CD4-positive, alpha-beta T cell treated with Interleukin-4 for 1 hour (primary cell): ENCODE measurements at places on chromosomes 16 and 17.
A peak's percentile ranks its signal among the peaks of the same experiment; 100 is the strongest.

GRCh38 chr17:49843774-49844350 lies 4.0 kb downstream of the TAC4 start:
- peak; percentile 26 for DNase-seq

GRCh38 chr16:28241924-28242323 lies 30.2 kb upstream of the XPO6 start:
- no peak for DNase-seq

GRCh38 chr17:44541884-44542581 lies 15.3 kb upstream of the FZD2 start:
- no peak for DNase-seq

DNA sequence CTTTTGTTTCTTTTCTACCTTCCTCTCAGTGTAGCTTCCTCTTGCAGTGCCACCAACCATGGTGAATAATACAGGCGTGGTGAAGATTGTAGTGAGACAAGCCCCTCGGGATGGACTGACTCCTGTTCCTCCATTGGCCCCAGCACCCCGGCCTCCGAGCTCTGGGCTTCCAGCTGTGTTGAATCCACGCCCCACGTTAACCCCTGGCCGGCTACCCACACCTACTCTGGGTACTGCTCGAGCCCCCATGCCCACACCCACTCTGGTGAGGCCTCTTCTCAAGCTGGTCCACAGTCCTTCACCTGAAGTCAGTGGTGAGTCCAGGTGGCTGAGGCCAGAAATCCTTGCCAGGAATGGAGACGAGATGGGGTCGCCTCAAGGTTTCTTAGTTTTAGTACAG lies 23.9 kb downstream of the SRCAP start:
- no peak for DNase-seq

DNA sequence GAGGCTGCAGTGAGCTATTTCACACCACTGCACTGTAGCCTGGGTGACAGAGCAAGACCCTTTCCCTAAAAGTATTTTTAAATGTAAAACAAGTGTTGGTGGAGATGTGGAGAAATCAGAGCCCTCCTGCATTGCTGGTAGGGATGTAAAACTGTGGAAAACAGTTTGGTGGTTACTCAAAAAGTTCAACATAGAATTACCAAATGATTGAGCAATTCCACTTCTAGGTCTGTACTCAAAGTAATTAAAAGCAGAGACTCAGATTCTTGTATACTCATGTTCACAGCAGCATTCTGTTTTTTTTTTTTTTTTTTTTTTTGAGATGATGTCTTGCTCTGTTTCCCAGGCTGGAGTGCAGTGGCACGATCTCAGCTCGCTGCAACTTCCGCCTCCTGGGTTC lies 141.8 kb downstream of the PITPNC1 start:
- no peak for DNase-seq

DNA sequence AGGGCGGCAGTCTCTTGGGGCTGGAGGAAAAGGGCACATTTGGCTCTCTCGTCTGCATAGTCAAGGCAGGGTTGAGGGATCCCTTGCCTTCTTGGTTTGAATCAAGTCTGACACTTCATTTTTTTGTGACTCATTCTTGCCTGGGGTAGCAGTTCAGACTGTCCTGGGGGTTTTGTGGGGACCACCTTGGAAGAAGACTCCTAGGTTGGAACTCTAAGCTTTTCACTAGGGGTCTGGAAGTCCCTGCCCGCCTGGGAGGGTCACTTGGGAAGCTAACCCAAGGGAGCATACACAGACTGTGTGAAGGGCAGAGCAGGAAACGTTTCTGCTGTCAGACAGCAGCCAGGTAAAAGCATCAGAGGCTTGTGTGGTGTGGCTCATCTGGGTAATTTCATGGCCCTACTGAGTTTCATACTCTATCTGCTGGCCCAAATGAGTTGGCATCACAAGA lies 11.3 kb downstream of the YPEL2 start:
- no peak for DNase-seq

GRCh38 chr16:88739977-88740726 lies 33.8 kb downstream of the CTU2 start:
- DNase-seq: no peak

- no peak for DNase-seq
These were observed 1294.4 kb downstream of the CDH8 start for GRCh38 chr16:60741810-60742209.

DNA sequence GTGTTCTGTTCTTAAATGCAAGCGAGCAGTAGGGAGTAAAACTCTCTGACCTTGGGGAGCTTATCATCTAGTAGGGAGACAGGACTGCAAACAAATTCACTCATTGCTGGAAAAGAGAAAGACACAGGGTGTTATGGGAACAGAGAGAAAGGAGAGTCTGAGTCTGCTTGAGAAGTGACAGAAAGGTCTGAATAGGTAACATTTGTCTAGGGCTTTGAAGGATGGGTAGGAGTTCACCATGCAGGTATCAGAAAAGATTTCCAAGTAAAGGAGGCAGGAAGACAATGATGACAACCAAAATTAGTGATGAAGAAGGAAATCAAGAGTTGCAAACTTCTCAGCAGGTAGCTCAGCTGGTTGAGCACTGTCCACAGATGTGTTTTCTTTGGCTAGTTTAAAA lies 93.6 kb upstream of the GPR139 start:
- no peak for DNase-seq

DNA sequence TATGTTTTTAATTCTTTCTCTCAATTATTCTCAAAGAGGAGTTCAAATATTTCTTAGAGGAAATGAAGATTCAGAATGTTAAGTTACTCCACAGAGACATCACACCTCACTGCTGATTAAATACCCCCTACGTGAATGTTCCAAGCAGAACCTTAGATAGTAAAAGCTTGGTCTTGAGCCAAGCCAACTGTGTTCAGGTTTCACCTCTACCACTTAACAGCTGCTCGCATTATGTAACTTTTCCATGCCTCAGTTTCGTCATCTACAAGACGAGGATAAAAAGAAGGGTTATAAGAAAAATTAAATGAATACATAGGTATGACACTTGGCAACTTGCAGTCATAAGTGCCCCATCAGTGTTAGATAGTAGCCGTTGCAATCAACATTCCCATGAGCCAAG lies 356.2 kb downstream of the RBFOX1 start:
- no peak for DNase-seq

- no peak for DNase-seq
These were observed 968 bp downstream of the AGRP start for GRCh38 chr16:67482233-67482924.

DNA sequence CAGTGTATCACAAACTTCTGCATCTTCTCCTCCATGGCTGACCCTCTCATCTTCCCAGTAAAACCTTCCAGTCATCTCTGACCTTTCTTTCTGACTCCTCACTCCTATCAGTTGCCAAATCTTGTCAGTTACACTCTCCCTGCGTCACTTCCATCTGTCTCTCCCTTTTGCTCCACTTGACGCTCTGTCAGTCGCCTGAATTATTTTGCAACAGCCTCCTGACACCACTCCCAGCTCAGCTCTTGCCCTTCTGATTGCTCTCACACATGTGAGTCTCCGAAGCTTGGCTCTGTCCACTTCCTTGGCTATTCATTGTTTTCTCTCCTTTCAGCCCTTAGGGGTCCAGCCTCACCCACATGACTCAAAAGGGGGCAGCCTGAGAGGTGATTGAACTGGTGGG lies 27.7 kb downstream of the DHRS7C start:
- no peak for DNase-seq

- DNase-seq: no peak
These were observed 35.1 kb downstream of the CDH1 start for GRCh38 chr16:68772030-68772681.

GRCh38 chr17:1299552-1300370 lies 20.3 kb downstream of the TRARG1 start:
- no peak for DNase-seq

GRCh38 chr17:66684731-66685130 lies 150.2 kb upstream of the CACNG5 start:
- no peak for DNase-seq

GRCh38 chr17:79933863-79934652 lies 94.8 kb upstream of the CBX4 start:
- no peak for DNase-seq
